ENCODE measurements at places on chromosomes 12 and 14.

- no peak for DNase-seq
Observed at GRCh38 chr12:108905725-108906124, 25.8 kb downstream of the DAO start.

GRCh38 chr14:93230539-93230938 lies 23.5 kb downstream of the UBR7 start:
- DNase-seq: no peak

DNA sequence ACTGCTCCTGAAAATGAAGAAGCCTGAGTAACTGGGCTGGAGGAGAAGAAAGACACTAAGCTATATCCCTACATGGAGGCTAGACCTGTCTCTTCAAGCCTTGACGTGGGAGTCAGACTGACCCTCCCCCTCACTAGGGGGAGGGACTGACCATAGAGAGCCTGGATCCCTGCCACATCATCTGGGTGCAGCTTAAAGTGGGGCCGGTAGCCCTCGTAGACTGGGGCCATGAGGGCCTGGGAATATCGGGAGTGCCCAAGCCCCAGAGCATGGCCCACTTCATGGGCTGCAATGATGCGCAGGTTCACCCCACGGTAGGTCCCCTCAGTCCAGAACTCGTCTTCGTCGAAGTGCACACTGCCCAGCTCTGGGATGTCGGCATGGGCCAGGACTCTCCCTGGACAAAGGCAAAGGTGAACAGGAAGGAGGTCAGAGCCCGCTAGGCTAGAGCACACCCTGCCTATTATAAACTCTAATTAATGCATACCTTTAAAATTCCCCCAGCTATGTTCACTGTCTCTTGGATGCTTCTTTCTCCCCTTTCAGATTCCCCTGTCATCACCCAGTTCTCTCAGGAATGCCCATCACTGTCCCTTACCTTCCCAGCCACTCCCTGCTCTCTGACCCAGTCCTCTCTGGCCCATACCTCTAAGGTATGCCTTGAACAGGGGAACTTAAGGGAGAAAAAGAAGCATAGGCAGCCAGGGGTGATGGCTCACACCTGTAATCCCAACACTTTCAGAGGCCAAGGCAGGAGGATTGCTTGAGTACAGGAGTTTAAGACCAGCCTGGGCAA lies 3.2 kb downstream of the MMP19 start:
- DNase-seq: no peak

DNA sequence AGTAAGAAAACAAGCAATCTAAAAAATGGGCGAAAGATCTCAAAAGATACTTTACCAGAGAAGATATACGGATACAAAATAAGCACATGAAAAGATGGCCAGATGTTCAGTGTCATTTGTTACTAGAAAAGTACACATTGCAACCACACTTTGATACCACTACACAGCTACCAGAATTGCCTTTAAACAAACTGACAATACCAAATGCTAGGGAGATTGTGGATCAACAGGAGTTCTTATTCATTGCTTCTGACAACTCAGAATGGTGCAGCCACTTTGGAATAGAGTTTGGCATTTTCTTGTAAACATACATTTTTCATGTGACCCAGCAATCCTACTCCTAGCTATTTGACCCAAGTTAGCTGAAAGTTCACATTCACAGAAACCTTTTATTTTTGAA lies 136.3 kb downstream of the FUT8 start:
- no peak for DNase-seq

- peak; percentile 60 for DNase-seq
Observed at GRCh38 chr12:108495054-108495453, 20.0 kb upstream of the FICD start.

- peak; percentile 54 for DNase-seq
Observed at GRCh38 chr14:36556811-36557433, 25.5 kb downstream of the NKX2-8 start.

- no peak for DNase-seq
Observed at GRCh38 chr12:132710043-132710404, 618 bp upstream of the PGAM5 start.

- no peak for DNase-seq
Observed at GRCh38 chr14:93082576-93083001, 33.1 kb downstream of the ITPK1 start.

GRCh38 chr12:111442301-111443045 lies 36.8 kb downstream of the SH2B3 start:
- no peak for DNase-seq

DNA sequence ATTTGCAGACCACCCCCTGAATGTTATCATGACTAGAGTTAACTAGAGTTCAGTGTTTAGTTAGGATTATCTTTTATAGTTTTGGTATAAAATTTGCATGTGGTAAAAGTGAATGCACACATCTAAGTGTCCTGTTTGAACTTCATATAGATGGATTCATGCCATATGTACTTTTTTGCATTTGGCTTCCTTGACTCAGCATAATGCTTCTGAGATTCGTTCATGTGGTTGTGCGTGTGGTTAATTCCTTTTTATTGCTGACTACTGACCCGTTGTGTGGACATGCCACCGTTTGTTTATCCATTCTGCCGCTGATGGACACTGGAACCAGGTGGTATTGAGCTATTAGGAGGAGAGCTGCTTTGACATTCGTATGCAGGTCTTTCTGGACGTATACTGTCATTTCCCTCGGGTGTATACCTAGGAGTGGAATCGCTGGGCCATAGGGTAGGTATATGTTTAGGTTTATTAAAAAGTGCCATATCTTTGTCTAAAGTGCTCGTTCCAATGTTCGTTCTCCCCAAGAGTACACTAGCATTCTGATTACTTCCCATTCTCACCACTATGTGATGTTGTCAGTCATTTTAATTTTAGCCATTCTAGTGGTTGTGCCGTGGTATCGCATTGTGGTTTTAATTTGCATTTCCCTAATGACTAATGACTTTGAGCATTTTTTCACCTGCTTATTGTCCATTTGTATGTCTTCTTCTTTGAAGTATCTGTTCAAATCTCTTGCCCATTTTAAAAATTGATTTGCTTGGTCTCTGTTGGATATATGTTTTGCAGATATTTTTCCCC lies 37.7 kb downstream of the RIN3 start:
- no peak for DNase-seq

- no peak for DNase-seq
Observed at GRCh38 chr12:108241986-108242703, 97.0 kb downstream of the CMKLR1 start.

DNA sequence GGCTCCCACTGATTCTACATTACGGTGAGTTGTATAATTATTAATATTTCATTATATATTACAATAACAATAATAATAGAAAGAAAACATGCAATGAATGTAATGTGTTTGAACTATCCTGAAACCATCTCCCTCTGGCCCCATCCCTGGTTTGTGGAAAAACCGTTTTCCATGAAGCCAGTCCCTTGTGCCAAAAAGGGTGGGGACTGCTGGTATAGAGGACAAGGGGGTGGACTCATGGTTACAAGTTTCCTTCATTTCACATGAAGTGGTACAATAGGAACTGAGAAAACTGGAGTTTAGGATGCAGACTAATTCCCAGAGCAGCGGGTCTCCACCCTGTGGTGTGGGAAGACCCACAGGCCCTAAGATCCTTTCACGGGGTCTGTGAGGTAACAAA lies 3.0 kb upstream of the C1RL start:
- no peak for DNase-seq

DNA sequence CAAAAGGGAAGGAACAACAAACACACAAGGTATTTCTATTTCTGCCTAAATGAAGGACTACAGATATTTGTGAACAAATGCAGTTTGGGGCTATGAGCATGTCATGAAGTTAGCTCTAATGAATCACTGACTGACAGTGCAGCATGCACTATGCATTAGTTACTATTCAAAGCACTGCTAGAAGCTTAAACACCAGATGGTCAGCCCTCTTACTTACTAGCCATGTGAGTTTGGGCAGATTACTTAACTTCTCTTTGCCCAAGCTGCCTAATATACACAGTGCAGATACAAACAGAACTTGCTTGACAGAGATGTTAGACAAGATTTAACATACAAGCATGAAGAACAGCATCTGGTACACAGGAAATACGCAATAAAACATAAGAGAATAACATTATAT lies 96.0 kb downstream of the ATXN2 start:
- no peak for DNase-seq

GRCh38 chr12:121102307-121102706 lies 30.4 kb upstream of the P2RX7 start:
- DNase-seq: no peak

- no peak for DNase-seq
Observed at GRCh38 chr12:15808250-15808649, 19.1 kb upstream of the EPS8 start.

GRCh38 chr14:105019861-105020814 lies 745 bp downstream of the CDCA4 start:
- DNase-seq: peak; percentile 46

GRCh38 chr12:132163041-132163910 lies 19.0 kb downstream of the NOC4L start:
- no peak for DNase-seq

DNA sequence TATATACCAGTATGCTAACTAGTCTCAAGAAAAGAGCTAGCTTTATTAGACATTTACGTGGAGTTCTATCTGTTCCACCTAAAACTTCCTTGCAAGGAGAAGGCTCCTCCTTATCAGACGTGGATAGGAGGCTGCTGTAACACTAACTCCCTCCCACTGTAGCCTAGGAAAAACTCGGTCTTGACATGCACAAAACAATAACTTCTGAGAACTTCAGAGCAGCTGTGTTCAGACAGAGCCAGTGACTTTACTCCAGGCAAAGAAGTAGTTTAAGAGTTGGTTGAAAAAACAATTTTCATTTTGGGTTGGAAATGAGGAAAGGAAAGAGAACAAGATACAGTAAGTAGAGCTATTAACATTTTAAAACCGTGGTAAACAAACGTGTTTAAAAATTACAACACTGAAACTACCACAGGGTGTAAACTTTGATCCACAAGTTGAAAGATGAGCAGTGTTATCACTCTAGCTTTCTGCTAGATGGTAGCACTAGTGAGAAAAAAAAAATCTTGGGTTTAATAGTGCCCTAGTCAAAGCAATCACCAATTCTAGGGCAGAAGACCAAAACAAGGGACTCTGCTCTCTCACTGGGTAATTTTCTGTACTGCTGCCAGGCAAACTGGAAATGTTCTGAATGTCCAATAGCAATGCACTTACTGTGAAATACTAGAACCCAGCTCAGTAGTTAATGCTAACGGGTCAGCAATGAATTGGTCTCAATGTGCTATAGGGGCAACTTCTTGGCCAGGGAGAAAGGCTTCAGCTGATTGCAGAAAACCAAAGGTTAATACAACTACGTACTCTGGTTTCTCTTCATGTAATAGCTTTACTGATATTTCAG lies 2.4 kb downstream of the ATF7 start:
- no peak for DNase-seq

- no peak for DNase-seq
Observed at GRCh38 chr12:104640956-104641355, 184.2 kb downstream of the CHST11 start.

DNA sequence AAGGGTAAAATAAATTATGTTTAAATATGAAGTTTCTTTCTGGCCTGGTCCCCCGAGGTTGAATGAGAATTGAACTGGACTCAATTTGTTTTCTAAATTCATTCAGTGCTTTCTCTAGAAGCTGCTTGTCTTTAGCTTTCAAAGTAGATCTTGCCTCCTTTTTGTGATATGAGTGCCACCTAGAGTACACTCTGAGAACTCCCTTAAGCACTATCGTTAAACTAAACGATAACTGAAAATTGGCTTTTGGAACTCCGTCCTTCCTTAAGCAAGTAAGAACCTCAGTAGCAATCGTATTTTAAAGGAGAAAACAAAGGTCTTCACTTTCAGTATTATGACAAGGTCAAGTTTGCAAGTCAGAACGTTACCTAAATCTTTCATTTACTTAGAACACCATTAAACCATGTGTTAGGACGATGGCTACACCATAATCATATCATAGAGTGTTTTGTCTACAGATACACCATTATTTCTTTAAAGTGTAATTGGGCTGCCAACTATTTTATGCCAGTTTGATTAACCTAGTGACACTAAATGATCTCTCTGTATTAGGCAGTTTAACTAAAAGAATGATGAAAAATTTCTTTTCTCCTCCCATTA lies 364.8 kb downstream of the SNAPC1 start:
- peak; percentile 27 for DNase-seq

Data from Calu3 (cell line).